ENCODE measurements at places on chromosomes 2 and 18.
A peak's percentile ranks its signal among the peaks of the same experiment; 100 is the strongest.

DNA sequence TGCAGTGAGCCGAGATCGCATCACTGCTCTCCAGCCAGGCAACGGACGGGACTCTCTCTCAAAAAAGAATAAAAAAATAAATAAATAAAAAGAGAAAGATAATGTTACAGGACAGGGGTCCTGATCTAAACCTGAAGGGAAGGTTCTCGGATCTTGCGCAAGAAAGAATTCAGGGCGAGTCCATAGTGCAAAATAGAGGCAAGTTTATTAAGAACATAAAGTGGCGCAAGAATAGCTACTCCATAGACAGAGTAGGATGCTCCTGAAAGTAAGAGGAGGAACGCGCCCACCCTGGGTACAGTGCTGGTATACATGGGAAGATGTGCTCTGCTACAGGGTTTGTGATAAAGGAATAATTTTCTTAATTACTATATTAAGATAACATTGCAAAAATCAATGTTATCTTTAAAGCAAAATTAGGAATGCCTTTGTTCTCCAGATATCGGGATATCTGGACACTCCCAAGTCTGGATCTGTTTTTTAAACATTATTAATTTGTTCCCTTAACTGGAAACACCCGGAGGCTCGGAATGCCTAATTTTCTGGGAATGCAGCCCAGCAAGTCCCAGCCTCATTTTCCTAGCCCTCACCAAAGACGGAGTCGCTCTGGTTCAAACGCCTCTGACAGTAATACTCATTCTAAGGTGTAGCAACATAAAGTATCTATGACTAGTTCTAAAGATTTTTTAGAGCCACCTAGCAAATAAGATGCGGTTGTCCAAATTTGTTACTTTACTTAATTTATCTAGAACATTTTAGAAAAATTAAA lies 38.8 kb downstream of the ACSL3 start:
- no peak for DNase-seq

- DNase-seq, result no peak
These were observed 130.5 kb upstream of the ITGA4 start for GRCh38 chr2:181326661-181327060.

DNA sequence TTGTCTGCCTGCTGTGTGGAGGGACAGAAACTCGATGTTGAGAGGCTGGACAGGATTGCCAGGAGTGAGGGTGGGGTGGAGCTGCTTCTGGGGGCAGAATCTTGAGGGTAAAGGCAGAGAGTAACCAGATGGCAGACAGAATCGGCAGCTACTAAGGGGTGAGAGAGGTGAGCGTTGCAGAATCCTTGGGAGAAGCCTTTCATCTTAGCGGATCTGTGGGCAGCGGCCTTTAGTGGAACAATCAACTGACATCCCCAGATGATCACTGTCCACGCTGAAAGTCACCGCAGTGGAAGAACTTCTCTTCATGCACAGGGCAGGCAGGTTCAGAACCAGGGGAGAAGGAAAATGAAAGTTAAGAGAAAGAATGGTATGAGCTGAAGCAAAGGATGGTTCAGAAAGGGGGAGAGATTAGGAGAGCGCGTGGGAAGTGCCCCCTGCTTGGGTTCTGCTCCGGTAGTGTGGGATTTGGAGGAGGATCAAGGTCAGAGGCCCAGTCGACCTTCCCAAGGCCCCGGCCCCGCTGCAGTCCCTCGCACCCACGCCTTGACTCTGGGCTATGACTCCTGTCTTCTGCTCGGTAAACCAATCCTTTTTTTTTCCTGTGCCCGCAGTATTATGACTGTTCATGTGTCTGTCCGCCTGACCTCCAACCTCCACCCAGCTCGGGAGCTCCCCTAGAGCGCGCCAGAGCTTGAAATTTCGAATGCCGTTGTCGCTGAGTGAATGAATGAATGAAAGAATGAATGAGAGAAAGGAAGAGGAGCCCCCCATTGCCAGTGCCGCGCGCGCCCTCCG lies 584 bp downstream of the BOLA3 start:
- DNase-seq, result peak; percentile 47

DNA sequence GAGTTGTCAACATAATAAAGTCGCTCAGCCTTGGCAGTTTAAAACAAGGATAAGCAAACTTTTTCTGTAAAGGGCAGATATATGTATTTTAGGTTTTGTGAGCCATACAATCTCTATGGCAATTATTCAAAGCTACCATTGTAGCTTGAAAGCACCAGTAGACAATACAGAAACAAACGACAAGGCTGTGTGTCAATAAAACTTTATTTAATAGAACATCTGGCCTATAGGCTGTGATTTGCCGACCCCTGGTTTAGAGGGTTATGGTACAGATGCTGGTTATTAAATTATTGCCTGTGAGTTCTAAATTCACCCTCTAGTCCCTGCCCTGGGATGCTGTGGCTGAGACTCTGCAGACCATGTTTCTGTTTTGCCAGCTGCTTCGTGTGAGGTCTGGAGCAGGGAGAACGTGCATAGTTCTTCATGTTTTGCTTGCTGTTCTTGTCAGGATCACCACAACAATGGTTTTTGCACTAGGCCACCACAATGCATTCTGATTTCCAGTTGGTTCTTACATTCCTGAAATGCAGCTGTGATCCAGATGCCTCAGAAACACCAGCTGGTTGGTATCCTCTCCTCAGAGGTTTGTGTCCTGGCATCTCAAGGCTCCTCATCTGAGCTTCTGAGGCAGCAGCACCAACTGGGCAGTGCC lies 46.6 kb downstream of the ICOS start:
- no peak for DNase-seq

- no peak for DNase-seq
These were observed 63.5 kb downstream of the ARHGAP15 start for GRCh38 chr2:143192716-143193115.

DNA sequence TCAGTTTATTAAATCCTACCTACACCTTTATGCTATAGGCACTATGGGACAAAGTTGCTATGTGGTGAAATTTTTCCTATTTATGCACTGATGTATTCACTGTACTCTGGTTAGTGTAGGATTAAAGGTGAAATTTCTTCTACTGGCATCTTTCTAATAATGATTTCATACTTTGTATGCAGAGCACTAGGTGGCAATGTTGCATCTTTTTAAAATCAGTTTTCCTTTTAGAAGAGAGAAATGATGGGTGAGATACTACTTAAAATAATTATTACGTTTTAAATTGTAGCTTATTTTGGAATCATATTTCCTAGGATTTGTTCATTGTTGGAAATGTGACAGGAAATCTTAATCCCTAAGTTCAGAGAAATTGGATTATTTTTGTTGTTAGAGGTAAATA lies 150.9 kb downstream of the CD8B2 start:
- peak; percentile 35 for DNase-seq

GRCh38 chr2:157124731-157125130 lies 132.8 kb upstream of the GALNT5 start:
- DNase-seq, result no peak

DNA sequence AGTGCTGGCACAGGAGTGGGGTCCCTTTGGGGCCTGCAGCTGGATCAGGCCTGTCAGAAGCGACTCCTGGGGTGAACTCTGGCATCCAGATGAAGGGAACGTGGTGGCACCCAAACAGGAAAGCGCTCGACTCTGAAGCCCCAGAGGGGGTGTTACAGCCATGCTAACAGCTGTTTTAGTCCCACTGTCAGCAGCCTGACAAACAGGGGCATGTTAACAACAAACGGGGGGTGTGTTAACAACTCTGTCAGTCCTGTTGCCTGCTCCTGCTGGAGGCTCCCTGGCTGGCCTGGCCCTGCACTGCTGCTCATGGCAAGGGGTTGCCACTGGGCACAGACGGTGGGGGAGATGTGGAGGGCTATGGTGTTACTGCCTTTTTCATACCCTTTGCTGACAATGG lies 2.6 kb upstream of the RNU2-63P start:
- DNase-seq, result no peak

GRCh38 chr2:146295080-146295670 lies 1549.7 kb upstream of the ACVR2A start:
- DNase-seq, result peak; percentile 7

GRCh38 chr18:9862686-9863085 lies 23.1 kb upstream of the TXNDC2 start:
- DNase-seq, result no peak

- peak; percentile 85 for DNase-seq
These were observed 116.7 kb upstream of the NPAS2 start for GRCh38 chr2:100703213-100703612.

GRCh38 chr2:37600735-37601134 lies 70.7 kb downstream of the CDC42EP3 start:
- no peak for DNase-seq

- peak; percentile 4 for DNase-seq
These were observed 192.5 kb upstream of the FAM98A start for GRCh38 chr2:33791625-33792024.

DNA sequence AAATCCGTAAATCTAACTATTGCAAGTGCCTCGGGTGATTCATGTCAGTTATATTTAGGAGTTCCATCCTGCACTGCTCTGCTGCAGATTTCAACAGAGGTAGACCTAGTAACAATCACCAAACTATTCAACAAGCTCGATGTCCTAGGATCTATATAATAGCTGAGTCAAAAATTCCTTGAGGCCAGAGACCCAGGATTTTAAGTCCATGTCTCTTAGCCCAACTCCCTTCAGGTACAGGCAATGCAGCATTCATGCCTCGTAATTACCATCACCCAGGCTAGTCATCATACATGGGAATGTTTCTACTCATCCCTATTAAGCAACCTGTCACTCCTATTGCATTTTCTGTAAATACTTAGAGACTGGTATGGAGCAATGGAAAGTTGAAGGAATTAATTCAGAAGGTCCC lies 729 bp downstream of the TM4SF20 start:
- DNase-seq, result no peak

DNA sequence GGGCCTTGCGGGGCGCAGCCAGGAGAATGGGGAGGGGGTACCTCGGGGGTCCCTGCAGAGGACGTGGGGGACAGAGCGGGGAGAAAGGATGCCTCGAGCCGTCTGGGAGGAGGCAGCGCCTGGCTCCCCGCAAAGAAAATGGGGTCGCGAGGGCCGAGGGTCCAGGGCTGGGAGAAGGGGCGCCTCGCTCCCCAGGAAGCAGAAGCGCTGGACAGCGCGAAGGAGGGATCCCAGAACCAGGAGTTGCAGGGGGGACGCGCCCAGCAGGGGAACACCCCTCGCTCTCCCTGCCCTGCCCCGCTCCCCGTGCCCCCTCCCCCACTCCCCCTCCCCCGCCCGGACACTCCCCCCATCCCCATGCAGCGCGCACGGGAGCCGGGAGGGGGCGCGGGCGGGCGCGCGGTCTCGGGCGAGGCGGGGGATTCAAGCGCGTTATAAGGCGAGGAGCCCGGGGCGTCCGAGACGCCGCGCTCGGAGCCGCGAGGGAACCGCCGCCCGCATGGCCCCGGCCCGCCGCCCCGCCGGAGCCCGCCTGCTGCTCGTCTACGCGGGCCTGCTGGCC lies at the start of gene ERFE:
Gene ERFE (plus strand): TSS at position 462 of the 562 bp plus-strand sequence. CDS start 38 bp downstream, at position 500.
- DNase-seq, result peak; percentile 30

GRCh38 chr2:38448692-38449410 lies 71.8 kb upstream of the ATL2 start:
- no peak for DNase-seq

DNA sequence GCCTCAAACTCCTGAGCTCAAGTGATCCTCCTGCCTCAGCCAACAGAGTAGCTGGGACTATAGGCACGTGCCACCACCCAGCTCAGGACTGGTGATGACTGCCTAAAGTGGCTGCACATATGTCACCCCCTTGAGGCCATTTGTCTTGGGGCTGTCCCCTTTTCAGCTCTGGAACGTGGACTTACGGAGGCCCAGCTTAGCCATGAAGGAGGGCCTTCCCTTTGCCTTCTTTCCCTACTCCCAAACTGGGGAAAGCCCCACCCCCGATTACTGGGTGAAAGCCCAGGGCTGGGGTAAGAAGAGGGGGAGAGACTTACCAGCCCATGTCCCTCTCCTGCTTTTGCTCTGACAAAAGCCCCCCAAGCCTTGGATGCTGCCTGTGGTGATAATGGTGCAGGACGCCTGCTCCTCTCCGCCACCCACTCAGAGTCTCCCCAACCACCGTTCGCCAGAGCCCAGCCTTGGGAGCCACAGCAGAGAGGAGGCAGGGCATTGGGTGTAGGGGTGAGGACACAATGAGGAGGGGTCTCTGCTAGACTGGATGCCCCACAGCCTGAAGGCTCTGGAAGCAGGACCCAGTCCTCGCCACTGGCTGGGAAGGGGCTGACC lies 2.5 kb upstream of the DUSP2 start:
- no peak for DNase-seq

DNA sequence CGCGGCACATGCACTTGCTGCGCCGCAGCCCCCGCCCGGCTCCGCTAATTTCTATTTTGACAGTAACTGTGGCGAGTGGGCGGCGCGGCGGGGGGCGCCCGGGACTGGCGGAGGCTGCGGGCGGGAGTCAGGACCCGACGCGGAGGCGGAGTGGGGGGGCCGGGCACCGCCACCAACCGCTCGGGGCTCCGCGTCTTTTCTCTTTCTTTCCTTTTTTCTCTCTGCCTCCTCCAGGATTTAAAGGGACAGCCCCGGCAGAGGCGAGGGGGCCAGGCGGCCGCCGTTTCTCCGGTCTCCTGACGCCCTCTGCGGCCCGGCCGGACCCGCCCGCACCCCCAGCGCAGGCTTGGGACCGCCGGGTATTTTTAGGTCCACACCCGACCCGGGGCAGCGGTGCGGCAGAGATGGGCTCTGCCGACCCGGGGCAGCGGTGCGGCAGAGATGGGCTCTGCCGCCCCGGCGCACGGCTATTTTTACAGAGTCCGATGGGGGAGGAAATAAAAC lies 460 bp upstream of the ZBTB7C start:
- no peak for DNase-seq

GRCh38 chr2:59182249-59182648 lies 941.1 kb upstream of the FANCL start:
- DNase-seq, result peak; percentile 44

GRCh38 chr2:150477347-150477746 lies 10.1 kb downstream of the RND3 start:
- peak; percentile 55 for DNase-seq

GRCh38 chr18:45958027-45958426 lies 9.1 kb downstream of the EPG5 start:
- DNase-seq, result no peak

DNA sequence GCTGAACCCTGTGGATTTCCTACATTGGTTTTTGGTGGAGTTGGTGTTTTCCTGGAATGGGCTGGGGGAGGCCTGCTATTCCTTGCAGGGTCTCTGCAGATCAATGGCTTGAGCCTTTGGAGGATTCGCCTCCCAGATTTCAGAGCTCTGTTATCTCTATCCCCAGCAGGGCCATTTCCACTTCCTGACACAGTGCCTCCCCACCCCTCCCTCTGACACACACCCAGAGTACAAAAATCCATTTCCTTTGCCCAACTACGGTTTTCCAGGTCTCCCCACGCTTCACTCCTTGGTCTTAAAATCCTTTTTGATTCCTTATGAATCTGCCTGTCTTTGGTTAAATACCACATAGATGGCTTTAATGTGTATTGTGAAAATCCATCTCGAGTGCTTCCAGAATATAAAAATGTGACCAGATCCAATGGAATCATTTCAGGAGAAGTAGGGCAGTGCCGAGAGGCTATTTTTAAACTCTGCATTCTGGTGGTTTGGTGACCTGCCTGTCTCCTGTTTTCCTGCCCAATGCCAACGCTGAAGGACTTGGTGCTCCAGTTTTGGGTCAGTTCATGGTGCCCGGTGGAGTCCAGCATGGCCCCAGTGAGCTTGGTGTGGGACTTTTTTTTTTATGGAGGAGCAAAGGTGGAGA lies 60.9 kb downstream of the ARL4C start:
- no peak for DNase-seq
